ENCODE measurements at places on chromosomes 6 and 20.

DNA sequence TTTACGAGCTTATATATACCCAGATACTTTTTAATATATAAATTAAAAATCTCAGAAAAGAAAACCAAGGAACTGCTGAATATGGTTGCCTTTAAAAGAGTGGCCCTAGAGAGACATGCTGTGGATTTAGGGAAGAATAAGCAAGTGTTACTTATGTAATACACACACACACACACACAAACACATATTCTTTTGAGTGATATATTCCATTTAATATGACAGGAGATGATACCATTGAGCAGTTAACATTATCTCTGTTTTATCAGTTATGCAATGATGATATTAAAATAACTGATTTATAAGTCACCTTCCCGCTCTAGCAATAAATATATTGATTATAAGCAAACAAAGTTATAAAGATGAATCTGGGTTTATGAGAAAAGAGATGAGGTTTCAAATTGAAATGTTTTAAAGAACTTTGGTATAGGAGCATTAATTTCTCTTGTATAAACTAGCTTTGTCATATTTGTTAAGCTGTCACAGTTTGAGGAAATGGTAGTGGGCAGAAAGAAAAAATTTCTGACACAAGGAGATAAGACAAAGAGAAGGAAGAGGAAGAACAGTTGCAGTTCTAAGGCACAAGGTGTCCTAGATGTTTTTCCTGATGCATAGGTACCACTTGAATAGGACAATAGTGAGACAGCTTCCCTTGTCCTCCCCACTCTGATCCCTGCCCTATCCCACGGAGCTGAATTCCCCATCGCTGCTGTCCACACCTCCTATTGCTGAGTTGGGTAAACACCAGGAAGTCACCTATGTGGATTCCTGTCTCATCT is 26.4 kb downstream of the GPX5 start:
- no peak for DNase-seq

- DNase-seq, result no peak
Measured at GRCh38 chr6:35174088-35174434, 32.9 kb upstream of the TCP11 start.

DNA sequence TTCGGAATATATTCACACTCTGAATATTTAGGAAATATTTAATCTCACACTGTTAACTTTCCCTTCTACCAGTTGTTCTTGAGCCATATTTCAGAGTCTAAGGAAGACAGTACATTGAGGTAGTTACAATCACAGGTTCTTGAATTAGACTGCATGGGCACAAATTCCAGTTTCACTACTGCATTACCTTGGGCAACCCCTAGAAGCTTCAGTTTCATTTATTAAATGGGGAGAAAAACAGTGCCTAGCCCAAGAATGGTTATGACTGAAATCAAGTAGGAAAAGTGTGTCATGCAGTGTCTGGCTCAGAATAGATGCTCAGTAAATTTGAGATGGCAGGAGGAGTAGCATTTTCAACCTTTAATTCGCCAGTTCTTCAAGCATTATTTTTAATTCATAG is 124.5 kb upstream of the SAMD5 start:
- DNase-seq, result no peak

GRCh38 chr20:32970115-32970972 is 33.9 kb downstream of the SUN5 start:
- no peak for DNase-seq

GRCh38 chr6:39999006-39999867 is 65.0 kb upstream of the MOCS1 start:
- no peak for DNase-seq

DNA sequence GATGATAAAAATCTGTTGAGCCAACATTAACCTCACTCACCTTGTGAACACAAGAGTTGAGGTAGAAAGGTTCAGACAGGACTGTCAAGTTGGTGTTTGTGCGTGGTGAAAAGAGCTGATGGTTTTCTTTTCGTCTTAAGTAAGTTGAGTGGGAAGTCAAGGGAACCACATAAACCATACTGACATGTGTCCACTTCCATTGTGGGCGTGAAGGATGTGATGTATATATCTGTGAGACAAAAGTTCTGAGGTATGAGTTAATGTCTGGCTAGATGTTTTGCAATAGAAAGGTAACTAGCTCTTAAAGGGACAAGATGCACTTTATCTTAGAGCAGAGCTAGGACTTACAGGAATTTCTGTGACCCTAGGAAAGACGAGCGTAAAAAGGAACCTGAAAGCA is 1272.1 kb upstream of the ADGRB3 start:
- no peak for DNase-seq

DNA sequence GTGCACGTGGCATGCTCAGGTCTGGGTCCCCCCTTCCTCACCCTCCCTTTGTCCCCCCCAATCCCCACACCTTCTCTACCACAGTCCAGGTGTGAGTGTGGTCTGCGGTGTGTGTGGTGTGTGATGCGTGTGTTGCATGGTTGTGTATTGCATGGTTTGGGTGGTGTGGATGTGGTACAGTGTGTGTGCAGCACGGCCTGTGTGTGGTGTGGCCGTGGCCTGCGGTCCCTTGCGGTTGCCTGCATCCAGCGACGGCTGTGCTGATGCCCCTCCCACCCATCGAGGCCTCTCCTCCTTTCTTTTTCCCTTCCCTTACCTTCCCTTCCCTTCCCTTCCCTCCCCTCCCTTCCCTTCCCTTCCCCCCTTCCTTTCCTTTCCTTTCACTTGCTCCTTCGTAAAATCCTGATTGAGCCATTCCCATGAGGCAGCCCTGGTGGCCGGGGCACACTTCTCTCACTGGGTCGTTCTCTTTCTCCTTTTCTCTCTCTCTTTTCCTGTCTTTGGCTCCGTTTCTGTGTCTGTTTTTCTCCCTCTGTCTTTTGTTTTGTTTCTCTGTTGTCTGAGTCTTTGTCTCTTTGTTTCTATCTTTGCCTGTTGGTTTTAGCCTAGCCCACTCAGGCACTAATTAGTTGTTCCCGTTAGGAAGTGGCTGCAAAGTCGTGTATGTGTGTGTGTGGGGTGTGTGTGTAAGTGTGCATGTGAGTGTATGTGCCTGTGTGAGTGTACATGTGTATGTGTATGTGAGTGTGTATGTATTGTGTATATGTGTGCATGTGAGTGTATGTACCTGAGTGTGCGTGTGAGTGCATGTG is 65.7 kb downstream of the SRC start:
- DNase-seq, result peak; percentile 16

DNA sequence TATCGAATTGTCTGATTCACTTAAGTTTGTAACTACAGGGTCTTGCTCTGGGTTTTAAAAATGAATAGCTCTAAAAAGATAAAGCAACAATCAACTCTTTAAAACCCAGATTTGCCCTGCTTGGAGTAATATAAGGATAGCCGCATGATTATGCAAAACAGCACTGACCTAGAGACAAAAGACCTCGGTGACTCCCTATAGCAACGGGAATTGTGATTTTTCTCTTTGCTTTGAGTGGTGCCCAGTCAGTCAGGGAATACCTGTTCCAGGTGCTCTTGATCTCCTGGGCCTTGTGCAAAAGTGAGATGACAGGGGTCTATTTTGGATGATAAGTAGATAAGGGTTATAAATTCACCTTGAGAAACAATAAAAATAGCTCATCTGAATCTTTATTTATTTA is 336.3 kb upstream of the NOX3 start:
- DNase-seq, result no peak

DNA sequence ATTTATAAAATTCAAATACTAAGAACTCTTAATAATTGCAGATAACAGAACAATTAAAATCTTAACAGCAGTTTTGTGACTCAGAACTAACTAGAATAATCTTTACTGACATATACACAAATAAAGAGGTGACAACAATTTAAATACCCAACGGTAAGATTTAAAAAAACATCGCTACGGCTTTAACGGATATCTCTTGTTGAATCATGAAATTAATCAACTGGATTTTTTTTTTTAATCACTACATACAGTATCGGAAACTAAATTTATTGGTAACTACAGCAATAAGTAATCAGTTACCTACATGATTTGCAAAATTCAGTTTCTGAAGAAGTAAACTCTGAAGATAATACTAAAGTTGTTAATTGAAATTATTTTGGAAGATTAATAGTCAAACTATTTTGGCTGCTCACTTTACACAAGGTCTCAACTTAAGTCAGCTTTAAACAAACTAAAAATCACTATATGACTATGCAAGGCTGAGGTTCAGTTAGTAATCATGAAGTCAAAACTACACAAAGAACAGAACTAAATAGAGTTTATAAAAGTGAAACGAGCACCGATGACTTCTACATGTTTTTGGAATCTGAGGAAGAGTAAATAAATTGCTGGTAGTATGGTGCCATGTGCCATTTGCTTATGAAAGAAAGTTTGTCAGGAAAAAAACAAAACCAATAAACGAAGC is 128.8 kb downstream of the HUS1B start:
- DNase-seq, result no peak
